ENCODE measurements at places on chromosomes 7 and 10.

GRCh38 chr7:158255156-158255555, 332.5 kb downstream of the PTPRN2 start:
- no peak for DNase-seq

DNA sequence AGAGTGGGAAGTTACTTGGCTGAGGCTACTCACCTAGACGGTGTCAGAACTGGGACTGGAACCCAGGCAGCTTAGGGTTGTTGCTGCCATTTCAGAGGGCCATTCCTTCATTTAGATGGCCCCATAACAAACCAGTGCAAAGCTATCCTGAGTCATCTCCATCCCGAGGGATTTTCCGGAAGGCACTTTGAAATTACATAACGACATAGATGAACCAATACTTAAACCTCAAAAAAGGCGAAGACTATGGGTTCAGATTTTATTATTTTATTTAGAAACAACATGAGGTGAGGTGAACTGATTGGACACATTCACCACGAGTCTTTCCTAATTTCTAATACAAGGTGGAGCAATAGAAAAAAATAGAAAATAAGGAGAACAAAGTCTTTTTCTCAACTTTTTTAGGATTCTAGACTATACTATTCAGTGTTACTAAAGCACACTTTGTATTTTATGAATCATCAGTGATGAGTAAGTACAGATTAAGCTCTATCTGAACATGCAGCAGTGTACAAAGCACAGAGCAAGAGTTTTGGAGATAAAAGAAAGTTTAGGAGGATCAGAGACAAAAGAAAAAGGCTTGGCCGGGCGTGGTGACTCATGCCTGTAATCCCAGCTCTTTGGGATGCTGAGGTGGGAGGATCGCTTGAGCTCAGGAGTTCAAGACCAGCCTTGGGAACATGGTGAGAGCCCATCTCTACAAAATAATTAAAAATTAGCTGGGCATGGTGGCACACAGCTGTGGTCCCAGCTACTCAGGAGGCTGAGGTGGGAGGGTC, 79.5 kb upstream of the SVIL start:
- DNase-seq, result no peak

GRCh38 chr10:132139526-132139925, 47.2 kb upstream of the DPYSL4 start:
- no peak for DNase-seq

DNA sequence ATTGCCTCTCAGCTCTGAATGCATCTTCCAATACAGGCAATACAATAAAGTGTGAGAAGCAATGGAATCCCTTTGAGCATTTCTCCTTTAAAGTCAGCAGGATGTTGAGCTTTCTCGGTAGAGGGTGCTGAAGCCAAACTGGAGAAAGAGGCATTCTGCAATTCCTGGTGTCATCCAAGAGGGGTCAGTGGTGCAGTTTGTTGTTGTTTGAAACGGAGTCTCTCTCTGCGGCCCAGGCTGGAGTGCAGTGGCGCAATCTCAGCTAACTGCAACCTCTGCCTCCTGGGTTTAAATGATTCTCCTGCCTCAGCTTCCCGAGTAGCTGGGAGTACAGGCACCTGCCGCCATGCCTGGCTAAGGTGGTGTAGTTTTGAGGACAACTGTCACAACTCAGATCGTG, 486.5 kb downstream of the CALN1 start:
- DNase-seq, result no peak

DNA sequence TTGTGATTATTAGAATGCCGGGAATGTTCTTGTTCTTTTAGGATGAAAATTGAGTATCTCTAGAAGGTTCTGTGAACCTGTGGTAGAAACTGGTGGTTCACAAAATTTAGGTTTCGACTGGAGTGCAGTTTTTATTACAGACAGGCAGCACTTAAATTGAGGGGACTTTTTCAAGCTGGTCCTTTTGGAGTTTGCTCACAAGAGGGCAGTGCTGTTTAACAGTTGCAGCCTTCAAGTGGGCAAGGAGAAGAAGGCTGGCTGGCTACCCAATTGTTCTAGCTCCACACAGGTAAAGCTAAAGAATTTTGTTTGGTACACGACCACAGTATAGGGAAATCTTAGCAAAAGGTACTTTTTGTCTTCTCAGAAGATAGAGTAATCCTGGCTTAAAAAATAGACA, 233.6 kb downstream of the SNX13 start:
- no peak for DNase-seq

DNA sequence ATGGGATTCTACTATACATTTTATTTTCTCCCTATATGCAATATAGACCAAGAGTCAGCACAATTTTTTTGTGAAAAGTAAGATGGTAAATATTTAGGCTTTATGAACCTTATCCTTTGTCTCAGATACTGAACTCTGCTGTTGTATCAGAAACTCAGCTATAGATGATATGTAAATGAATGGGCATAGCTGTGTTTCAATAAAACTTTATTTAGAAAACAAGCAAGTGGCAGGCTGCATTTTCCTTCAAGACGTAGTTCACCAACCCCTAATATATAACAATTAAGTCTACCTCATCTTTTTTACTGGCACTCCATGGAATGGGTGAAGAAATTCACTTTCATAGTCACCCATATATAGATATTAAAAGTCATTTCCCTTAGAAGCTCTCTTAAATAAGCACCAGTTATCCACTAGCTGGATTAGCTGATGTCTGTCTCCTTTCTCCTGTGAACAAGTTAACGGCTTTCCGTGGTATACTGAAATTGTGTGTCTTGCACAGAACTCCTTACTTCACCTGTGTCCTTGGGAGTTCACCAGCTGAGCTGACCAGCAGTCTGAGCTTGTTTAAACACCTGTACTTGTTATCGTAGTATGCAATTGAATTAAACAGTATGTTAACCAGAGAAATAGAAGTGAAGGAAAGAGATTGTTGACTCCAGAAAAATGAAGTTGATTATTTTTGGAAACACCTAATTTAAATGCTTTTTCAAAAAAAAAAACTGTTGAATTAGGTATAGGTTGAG, 770.6 kb downstream of the KCNMA1 start:
- no peak for DNase-seq

DNA sequence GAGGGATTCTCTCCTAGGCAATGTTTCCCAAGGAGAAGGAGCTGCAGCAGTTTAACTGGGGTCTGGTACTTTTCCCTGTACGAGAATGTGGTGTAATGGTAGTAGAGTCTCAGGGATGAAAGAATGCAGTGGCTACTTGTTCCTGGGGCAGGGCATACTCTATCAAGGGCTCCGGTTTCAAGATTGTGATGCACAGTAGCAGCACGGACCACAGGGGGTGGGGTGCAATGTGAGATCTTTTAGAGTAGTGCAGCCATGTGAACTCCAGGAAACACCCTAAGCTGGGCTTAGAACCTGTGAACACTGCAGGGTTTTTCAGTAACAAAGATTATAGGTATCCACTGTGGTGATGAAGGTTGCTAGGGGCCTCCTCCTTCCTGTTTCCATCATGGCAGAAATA, 903.9 kb downstream of the NRG3 start:
- no peak for DNase-seq

DNA sequence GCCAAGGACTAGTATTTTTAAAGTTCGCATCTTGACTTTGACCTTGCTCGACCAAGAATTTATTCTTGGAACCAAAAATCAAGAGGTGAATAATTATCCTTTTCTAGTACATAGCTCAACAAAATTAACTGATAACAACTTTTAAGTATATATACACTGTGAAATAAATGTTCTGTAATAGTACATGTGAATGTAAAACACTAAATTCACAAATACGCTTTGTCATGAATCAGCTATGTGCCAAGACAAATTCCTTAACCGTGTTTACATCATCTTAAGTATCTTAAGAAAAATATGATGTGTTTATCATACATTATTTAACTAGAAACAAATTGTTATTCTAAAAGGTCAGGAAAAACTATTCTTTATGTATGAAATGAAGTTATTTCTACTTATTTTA, 83.3 kb downstream of the CUL2 start:
- DNase-seq, result no peak

GRCh38 chr10:6716516-6716915, 136.4 kb upstream of the PRKCQ start:
- no peak for DNase-seq

DNA sequence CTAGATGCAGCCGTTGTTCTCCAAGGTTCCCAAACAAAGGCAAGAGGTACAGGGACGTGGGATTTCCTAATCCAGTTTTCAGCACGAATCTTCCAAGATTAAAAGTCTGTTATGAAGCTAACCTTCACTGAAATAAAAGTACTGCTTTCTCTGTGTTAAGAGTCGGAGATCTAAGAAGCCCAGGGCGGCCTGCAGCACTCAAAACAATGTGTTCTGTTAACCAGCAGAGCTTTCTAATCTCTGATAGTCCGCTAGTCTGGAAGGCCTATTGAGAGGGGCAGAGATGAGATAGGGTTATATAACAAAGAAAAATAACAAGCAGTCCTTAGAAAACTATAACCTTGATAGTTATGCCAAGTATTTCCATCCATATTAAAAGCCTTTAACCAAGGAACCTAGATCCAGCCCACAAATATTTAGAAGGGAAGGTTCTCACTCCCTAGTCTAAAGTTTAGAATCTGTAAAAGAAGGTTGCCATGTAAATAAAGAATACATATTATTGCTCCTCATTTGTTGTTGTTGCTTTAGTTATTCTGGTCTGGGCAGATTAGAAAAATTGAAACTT, 106.3 kb upstream of the SVIL start:
- DNase-seq, result no peak

DNA sequence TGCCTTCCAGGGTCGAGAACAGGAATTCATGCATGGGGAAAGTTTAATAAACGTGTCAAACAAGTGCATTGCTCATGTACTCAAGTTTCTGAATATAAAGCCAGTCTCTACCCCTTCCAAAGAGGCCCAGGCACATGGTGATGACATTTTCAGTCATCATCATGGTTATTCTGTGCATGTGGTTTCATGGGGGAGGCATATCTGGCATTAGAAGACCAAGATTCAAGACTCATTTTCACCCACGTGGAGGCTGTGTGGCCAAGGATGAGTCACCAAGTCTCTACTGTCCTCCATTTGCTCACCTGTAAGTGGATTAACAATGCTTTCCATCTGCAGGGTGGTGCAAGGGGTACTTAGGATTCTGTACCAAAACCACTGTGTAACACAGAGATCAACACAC, 34.0 kb upstream of the CNPY1 start:
- DNase-seq, result no peak

- no peak for DNase-seq
Measured at GRCh38 chr7:39911167-39911566, 38.9 kb upstream of the CDK13 start.

GRCh38 chr10:49700997-49701396, 21.5 kb downstream of the C10orf53 start:
- DNase-seq, result no peak

DNA sequence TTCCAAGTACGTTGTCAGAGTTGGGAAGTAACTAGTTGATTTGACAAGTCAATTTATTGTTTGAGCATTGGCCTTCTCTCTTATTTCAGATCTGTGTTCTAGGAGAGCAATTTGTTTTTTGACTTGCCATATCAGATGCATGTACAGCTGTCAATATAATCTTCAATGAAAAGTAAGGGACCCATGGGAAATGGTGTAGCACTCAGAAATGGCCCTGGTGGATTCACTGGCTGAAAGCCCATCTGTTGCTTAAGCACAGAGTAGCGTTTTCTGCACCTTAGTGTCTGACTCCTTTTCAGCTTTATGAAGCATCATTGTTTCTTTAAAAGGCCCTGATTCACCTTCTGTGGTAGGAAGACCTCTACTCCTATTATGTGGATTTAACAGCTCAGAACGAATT, 10.2 kb downstream of the GARS1 start:
- no peak for DNase-seq

DNA sequence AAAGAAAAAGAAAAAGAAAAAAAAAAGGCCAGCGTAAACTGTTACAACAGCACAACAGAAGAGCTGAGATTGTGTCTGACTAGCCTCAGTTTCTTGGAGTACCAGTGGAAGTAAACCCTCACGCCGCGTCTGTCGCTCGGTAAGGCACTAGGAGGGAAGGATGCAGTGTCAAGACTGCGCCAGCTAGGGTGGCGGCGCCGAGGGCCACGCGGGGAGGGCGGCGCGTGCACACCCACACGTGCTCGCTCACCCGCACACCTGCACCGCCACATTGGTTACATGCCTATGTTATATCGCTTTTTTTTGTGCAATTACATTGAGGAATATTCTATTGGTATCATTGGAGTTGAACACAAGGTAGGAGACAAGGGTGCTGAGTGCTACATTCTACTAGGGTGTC, 48.2 kb downstream of the CLEC2L start:
- no peak for DNase-seq

- DNase-seq, result no peak
Measured at GRCh38 chr7:98346515-98347069, 54.3 kb downstream of the BAIAP2L1 start.

GRCh38 chr10:86178401-86179152, 188.0 kb downstream of the GRID1 start:
- DNase-seq, result no peak

DNA sequence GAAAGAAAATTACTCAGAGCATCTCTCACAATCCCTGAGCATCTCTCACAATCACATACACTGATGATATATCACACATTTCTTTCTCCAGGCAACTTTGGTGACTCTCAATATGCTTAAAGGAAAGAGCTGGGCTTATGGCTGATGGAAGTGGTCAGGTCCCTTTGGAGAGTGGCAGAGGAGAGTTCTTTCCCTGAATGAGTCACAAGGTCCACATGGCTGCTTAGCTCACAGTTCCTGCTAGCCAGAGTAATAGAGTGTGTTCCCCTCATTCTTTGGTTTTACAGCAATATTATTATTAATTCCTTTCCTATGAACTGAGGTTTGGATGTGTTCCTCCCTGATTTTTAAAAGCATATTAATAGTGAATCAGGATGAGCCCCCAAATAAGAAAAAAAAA, 287.4 kb downstream of the C7orf25 start:
- no peak for DNase-seq

GRCh38 chr10:131400513-131400912, 89.0 kb upstream of the TCERG1L start:
- DNase-seq, result no peak

DNA sequence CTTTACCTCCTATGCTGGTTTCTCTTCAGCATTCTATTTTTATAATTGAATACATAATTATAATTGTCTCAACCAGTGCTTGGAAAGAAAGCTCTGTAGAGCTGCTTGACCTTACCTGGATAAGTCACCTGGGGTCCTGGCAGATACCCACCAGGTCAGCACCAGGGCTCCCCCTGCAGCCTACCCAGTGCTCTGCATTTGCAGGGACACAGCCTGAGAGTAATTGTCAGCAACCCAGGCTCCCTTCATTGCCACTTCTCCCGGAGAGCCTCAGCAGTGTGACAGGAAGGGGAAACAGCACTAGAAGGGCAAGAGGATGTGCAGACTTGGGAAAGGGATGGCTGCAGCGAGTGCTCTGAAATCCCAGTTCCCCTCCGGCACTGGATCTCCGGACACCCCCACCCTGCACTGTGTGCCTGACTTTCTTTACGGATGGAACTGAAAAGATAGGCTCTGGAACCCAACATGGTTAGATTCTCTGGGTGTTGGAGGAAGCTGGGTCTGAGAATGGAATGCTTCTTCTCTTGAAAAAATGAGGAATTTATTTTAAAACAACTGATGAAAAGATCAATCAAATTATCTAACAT, 11.4 kb upstream of the PAX4 start:
- DNase-seq, result no peak

GRCh38 chr10:27225011-27225590, 15.5 kb downstream of the ACBD5 start:
- no peak for DNase-seq
